ENCODE measurements at places on chromosomes 2 and 18. TPM values are rescaled to one million over a fixed set of nuclear protein-coding genes. Genes with fewer than 3 reads are reported as not detected.
A peak's percentile ranks its signal among the peaks of the same experiment; 100 is the strongest.

- H3K27me3 ChIP-seq = peaks cover 7% of the 10 kb centered on the region
- H3K4me3 ChIP-seq = no peak overlapping the region
- no peak overlapping the region for H3K27ac ChIP-seq
- no peak for DNase-seq
- H3K36me3 ChIP-seq = no peaks in the 10 kb centered on the region
Measured at GRCh38 chr2:235194351-235194750, 242.5 kb downstream of the SH3BP4 start.

DNA sequence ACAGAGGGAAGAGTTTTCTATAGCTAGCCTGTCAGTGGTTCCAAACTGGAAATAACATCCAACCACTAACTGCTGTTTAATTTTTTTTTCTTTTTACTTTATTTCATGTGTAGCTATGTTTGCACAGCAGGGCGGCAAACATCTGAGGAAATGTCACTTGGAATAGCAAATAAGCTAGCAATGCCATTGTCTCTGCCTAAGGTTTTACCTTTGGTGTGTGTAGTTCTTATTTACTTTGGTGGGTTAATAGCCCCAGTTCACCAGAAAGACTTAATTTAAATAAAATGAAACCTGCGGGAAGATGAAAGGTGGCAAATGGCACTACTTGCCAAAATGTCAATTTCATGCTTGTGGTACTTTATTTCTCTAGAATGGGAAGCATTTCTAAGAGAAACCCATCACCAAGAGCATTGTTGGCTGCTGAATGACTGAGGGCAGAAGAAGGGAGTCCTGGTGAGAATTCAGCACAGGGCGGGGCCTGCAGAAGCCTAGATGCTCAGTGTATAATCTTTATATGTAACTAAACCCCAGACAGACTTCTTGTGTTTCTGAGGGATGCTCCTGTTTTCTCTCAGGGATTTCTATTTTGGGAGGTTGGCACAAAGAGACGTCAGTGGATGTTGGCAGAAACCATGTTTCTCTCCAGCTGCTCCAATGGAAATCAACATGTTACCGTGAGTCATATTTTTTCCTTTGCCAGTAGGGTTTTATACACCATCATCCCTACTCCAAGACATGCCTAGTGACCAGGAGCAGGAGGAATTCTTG, 300.4 kb upstream of the NT5C1B start:
- H3K4me1 ChIP-seq = no peaks in the 10 kb centered on the region
- no peak overlapping the region for H3K4me3 ChIP-seq
- H3K27me3 ChIP-seq = no peaks in the 10 kb centered on the region
- H3K27ac ChIP-seq = no peak overlapping the region

DNA sequence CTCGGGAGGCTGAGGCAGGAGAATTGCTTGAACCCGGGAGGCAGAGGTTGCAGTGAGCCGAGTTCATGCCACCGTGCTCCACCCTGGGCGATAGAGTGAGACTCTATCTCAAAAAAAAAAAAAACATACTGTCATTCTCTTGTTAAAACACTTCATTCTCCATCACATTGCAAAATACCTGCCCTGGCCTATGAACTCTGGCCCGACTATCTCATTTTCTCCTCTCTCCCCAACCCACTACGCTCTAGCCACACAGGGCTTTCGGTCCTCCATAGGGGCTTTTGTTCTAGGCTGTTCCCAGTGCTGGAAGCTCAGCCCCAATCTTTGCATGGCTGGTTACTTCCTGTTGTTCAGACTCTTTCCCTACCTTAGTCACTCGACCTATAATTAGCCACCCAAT, 10.3 kb downstream of the CEP76 start:
- H3K4me1 ChIP-seq = no peaks in the 10 kb centered on the region
- H3K4me3 ChIP-seq = no peak overlapping the region
- H3K27me3 ChIP-seq = no peaks in the 10 kb centered on the region
- no peak for DNase-seq

GRCh38 chr2:183812091-183812490, 687.8 kb downstream of the NUP35 start:
- H3K4me1 ChIP-seq = no peaks in the 10 kb centered on the region
- no peaks in the 10 kb centered on the region for H3K36me3 ChIP-seq
- no peak for DNase-seq
- no peak overlapping the region for H3K4me3 ChIP-seq

DNA sequence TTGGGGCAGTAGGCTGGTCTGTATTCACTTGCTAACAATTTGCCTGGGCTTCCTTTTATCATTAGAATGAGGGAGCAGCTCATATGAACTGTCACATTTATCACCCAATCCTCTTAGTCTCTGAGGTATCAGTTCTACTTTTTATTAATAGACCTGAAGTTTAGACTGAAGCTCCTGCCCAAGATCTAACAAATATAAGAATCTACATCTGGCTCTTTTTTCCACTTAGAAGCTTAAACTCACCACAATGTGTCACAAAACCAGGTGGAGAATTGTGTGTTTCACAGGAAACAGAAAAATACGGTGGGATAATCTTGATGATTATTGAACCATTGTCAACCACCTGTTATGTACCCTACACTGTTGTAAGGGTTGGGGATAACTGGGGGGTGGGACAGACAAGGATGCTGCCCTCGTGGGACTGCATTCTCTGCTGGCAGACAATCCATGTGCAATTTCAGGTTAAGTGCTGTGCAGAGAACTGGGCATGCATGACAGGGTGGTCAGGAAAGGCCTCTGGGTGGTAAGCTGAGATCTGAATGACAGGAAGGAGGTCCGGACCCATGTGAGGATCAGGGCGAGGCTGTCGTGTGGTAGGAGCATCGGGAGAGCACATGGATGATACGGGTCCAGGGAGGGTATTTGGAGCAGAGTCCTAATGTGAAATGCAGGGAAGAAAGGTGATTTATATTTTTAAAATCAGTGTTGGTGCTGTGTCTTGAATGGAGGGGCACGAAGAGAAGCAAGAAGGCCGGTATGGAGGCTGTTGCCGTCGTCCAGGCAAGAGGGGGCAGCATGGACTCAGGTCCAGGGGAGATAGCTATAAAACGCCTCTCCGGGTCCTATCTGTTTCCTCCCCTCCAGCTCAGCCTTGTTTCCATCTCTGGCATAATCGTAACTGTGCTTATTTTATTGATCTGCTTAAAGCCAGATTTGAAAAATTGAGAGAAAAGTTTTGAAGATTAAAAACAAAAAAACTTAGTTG, 17.6 kb downstream of the MYL12B start:
- no peak overlapping the region for H3K4me3 ChIP-seq
- no peak overlapping the region for H3K27ac ChIP-seq
- peaks cover 15% of the 10 kb centered on the region for H3K4me1 ChIP-seq
- H3K27me3 ChIP-seq = no peaks in the 10 kb centered on the region
- H3K36me3 ChIP-seq = peaks cover 18% of the 10 kb centered on the region

GRCh38 chr2:176832086-176832485, 380.5 kb upstream of the HNRNPA3 start:
- no peak for DNase-seq

DNA sequence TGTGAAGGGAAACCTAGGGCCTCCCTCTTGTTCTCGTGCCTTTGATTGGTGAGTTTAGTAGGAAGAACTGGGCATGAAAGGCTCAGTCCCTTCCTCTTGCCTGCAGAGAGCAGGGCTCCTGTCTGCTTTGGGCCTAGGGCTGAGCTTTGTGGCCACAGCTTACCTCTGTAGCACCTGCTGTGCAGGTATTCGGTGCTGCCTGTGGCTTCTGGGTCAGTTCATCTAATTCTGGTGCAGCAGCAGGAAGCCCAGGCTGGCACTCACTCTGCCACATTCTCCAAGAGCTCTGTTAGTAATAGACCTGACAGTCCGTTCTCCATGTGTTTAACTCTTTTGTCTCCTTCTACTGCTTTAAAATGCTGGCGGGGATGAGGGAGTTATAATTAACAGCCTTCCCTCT, 96.5 kb downstream of the DLGAP1 start:
- no peaks in the 10 kb centered on the region for H3K4me1 ChIP-seq
- no peaks in the 10 kb centered on the region for H3K27me3 ChIP-seq
- H3K27ac ChIP-seq = no peak overlapping the region
- no peak overlapping the region for H3K4me3 ChIP-seq
- no peaks in the 10 kb centered on the region for H3K36me3 ChIP-seq
- DNase-seq = no peak

- no peaks in the 10 kb centered on the region for H3K27me3 ChIP-seq
- H3K4me3 ChIP-seq = no peak overlapping the region
- DNase-seq = no peak
- no peaks in the 10 kb centered on the region for H3K36me3 ChIP-seq
- no peaks in the 10 kb centered on the region for H3K4me1 ChIP-seq
- no peak overlapping the region for H3K27ac ChIP-seq
Measured at GRCh38 chr2:143015656-143016055, 113.6 kb upstream of the ARHGAP15 start.

- no peak overlapping the region for H3K27ac ChIP-seq
- H3K27me3 ChIP-seq = no peaks in the 10 kb centered on the region
- peak; percentile 89 for DNase-seq
- no peak overlapping the region for H3K4me3 ChIP-seq
- peaks cover 2% of the 10 kb centered on the region for H3K4me1 ChIP-seq
Measured at GRCh38 chr2:65040400-65041261, 15.6 kb upstream of the CEP68 start.

GRCh38 chr18:50722311-50722710, 97.5 kb downstream of the MRO start:
- peaks cover 72% of the 10 kb centered on the region for H3K4me1 ChIP-seq
- H3K36me3 ChIP-seq = no peaks in the 10 kb centered on the region
- no peak overlapping the region for H3K4me3 ChIP-seq

DNA sequence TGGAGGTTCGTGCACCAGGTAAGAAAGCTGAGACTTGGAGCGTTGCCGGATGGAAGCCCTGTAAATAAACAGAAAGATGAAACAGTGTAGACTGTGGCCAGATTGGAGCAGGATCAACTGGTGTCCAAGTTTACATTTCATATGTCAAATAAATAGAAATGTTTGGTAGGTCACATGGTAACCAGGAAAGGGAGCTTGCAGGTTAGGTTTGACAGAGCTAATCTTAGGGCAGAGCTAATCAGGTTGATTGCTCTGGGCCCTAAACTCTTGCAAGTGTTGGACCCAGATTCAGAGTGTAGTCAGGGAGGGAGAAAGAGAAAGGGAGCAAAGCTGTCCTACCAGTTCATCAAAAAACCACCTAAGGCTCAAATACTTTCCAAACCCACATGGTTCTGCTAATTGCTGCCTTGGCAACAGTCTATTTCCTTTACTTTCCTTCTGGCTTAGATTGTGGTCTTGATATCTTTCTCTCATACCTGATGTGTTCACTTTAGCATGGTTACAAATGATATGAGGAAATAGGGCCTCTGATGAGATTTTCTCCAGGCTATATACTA, 63.2 kb downstream of the G6PC2 start:
- no peak overlapping the region for H3K27ac ChIP-seq
- no peak for DNase-seq
- no peak overlapping the region for H3K4me3 ChIP-seq
- no peaks in the 10 kb centered on the region for H3K27me3 ChIP-seq
- no peaks in the 10 kb centered on the region for H3K36me3 ChIP-seq

DNA sequence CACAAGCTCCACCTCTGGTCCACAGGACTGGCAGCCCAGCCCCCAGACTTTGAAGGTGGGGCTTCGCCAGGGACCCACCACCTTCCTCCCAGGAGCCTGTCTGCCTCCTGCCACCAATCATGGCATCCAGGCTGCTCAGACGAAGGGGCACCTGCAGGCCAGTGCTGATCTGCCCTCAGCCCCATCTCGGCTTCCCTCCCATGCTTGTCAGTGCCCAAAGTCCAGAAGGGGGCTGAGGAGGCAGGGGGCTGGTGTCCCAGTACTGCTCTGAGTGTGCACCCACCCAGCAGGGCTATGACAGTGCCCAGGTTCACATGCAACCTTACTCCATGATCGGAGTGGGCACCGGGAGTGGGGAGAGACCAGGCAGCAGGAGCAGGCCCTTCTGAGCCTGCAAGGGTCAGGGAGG, 25.3 kb upstream of the RUFY4 start:
- no peak overlapping the region for H3K27ac ChIP-seq
- DNase-seq = no peak
- H3K4me1 ChIP-seq = no peaks in the 10 kb centered on the region
- no peaks in the 10 kb centered on the region for H3K36me3 ChIP-seq
- H3K27me3 ChIP-seq = peaks cover 4% of the 10 kb centered on the region

DNA sequence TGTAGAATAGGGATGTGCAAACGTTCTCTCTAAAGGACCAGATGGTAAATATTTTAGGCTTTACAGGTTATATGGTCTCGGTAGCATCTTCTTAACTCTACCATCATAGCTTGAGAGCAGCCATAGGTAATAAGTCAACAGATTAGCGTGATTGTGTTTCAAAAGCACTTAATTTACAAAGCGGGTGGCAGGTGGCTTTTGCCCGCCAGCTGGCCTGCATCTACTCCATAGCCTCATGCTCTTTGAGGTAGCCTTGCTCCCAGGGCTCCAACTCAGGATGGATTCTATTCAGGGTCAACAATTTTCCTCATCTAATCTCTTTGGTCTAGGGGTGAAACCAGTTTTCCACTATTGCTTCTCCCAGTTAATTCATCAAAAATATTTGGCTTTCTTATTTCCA, 5.0 kb upstream of the ATP9B start:
- H3K4me3 ChIP-seq = no peak overlapping the region
- H3K4me1 ChIP-seq = peaks cover 6% of the 10 kb centered on the region
- no peaks in the 10 kb centered on the region for H3K27me3 ChIP-seq
- no peak overlapping the region for H3K27ac ChIP-seq

Gene HES6
- 17.1 TPM for total RNA-seq

Gene ACTG2
- 1.3 TPM for total RNA-seq

Gene OSGEPL1
- 13.1 TPM for total RNA-seq

Gene LIMS3
- total RNA-seq = 2.1 TPM

Gene PRKRA
- total RNA-seq = 51.7 TPM

Gene ID2
- 39.7 TPM for total RNA-seq
